HFFc6 (cell line): ENCODE measurements at places on chromosomes 1 and 21.

- H3K27ac ChIP-seq, result no peak overlapping the region
- peak; percentile 9 for DNase-seq
- peaks cover 6% of the 10 kb centered on the region for H3K27me3 ChIP-seq
- H3K4me1 ChIP-seq, result peaks cover 32% of the 10 kb centered on the region
Measured at GRCh38 chr1:86508583-86508969, 38.3 kb upstream of the CLCA4 start.

DNA sequence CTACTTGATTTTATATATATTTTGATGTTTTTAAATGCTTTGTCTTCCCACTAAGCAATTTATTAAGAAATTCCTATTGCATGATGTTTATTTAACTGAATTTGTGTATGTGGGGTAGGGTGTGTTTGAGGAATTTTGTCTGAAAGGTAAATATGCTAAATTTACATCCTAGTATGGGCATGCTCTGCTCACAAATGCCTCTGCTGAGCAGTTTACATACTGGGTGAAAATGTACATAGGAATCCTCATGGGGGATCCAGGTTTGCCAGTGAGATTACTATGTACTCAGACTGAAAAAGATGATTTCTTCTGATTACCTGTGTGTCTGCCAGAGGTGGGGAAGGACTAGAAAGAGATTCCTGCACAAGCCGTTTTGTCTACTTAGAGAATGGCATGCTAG lies 126.6 kb downstream of the DISP1 start:
- H3K27ac ChIP-seq, result no peak overlapping the region
- H3K4me3 ChIP-seq, result no peak overlapping the region
- H3K36me3 ChIP-seq, result no peaks in the 10 kb centered on the region
- peaks cover 14% of the 10 kb centered on the region for H3K4me1 ChIP-seq
- no peak for DNase-seq

DNA sequence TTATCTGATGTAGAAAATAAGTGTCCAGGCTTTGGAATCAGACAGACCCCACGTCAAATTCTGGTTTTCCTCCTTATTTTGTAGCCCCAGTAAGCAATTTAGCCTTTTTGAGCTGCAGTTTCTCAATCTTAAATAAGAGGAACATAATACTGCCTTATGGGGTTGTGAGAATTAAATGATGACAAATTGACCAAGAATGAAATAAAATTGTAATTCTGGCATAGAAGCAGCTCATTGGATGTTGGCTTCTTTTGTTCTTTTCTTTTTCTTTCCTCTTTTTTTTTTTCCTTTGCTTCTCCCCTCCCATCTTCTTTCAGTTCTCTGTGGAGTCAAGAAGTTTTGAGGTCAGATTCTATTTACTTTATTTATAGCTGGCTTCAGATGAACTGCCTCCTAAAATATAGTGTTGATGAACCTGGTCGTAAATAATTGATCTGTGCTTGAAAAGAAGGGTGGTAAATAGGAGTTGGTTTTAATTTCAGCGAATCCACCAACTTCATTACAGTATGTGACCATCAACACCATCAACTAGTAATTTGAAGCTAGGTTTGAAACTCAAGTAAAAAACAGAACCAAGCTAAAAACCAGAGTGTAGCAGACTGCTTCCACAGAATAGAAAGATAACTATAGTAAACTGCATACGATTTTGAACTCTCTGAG lies 81.1 kb downstream of the CACHD1 start:
- H3K27me3 ChIP-seq, result no peaks in the 10 kb centered on the region; the same call in 1 of the 2 replicates
- DNase-seq, result no peak
- no peak overlapping the region for H3K27ac ChIP-seq
- H3K36me3 ChIP-seq, result no peaks in the 10 kb centered on the region
- peaks cover 18% of the 10 kb centered on the region for H3K4me1 ChIP-seq
- no peak overlapping the region for H3K4me3 ChIP-seq

DNA sequence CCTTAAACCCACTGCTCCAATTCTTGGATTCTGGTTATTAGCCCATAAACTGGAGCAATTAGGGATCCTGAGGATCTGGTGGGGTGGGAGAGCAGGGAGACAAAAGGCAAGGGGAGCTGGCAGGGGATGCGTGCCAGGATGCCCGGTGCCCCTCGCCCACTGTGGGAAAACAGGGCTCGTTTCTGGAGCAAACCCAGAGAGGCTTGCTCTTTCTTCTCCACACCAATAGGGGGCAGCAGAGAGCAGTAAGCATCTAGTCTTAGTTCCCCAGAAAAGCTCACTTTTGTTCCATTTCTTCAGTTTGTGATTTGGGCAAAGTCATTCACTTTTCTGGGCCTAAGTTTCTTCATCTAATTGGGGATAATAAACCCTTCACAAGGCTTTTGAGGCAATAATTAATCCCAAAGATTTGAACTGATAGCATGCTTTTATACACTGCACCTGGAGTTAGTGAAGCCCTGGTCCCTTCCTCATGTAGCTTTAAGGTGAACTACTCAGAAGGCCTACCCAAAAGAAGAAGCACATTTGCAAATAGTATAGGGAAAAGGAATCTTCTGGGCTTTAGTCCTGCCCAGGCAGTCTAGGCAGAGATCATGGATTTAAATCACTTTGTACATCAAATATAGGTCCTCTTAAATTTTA lies 160.6 kb upstream of the USP24 start:
- no peak overlapping the region for H3K4me3 ChIP-seq
- 0 out of 2 replicates have a peak, but pooled peaks cover under 1% of the 10 kb centered on the region for H3K27me3 ChIP-seq
- H3K36me3 ChIP-seq, result no peaks in the 10 kb centered on the region
- DNase-seq, result peak; percentile 31
- H3K27ac ChIP-seq, result peak overlapping the region; percentile 8; the same call in 1 of the 2 replicates
